Central memory CD8-positive, alpha-beta T cell (primary cell): ENCODE measurements at places on chromosomes 1 and 21.

- H3K4me1 ChIP-seq, result no peaks in the 10 kb centered on the region
- no peak overlapping the region for H3K27ac ChIP-seq
- H3K27me3 ChIP-seq, result no peaks in the 10 kb centered on the region
- peaks cover 1% of the 10 kb centered on the region for H3K36me3 ChIP-seq
- H3K4me3 ChIP-seq, result no peak overlapping the region
Measured at GRCh38 chr1:215777370-215777925, 210.3 kb downstream of the KCTD3 start.

- no peak overlapping the region for H3K4me3 ChIP-seq
- no peak overlapping the region for H3K27ac ChIP-seq
- H3K27me3 ChIP-seq, result peaks cover 3% of the 10 kb centered on the region
- peaks cover 19% of the 10 kb centered on the region for H3K4me1 ChIP-seq
- peaks cover 11% of the 10 kb centered on the region for H3K36me3 ChIP-seq
Measured at GRCh38 chr1:160103658-160104408, 5.4 kb upstream of the IGSF8 start.

DNA sequence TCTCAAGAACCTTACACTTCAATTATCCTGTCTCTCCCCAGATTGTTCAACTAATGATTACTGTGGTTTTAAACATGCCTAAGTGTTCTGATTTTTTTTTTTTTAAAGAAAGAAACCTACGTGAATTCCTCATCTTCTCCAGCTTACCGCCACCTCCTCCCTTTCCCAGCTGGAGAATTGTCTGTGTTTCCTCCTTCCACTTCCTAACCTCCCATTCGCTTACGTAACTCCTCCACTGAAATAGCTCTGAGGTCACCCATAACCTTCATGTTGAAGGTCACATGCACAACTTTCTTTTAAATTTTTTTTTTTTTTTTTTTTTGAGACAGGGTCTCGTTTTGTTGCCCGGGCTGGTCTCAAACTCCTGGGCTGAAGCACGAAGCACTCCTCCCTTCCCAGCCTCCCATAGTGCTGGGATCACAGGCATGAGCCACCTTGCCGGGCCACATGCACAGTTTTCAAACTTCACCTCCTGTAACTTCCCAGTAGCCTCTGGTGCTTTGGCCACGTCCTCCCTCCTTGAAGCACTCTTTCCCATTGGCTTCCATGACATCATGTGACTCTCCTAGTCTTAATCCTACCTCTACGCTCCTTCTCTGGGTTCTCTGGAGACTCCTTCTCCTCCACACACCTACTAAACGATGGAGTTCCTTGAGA, 9.8 kb upstream of the CAPZB start:
- peak overlapping the region; percentile 25 for H3K27ac ChIP-seq
- H3K4me3 ChIP-seq, result no peak overlapping the region
- DNase-seq, result no peak
- H3K27me3 ChIP-seq, result no peaks in the 10 kb centered on the region
- H3K4me1 ChIP-seq, result peaks cover 13% of the 10 kb centered on the region

DNA sequence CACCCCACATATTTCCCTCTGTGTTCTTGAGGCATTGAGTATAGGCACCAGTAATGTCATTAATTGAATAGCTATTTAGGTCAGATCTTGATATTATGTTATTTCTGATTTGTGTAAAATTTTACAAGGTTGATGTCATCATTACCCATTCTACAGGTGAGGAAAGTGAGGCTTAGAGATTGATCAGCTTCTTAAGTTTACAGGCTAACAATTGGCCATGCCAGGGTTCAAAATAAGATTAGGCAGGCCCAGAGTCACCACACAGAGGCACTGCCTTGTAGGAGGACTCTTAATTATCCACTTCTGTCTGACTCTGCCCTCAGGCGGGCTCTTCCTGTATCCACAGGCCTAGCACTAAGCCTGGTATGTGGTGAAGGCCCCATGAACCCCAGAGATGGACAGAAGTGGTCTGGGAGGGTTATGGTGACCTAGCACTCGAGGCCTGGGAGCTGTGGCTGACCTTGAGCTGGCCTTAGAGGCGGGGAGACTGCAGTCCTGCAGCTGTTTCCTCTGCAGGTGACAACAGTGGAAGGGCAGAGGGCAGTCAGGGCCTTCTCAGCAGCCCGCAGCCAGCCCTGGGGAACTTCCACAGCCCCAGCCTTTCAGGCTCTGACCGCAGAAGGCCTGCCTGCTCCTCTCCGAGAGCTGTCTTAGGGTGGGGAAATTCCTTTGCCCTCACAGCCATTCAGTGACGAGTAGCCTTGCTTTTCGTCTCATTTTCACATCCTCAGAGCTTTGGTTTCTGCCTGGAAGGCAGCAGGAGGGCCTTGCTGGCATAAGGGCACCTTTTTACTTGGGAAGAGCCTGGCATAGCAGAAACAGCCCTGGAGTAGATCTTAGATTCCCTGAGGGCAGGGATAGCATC, 12.2 kb downstream of the ZDHHC18 start:
- peak overlapping the region; percentile 18 for H3K4me3 ChIP-seq
- peak overlapping the region; percentile 88 for H3K27ac ChIP-seq
- peaks cover 54% of the 10 kb centered on the region for H3K36me3 ChIP-seq
- DNase-seq, result peak; percentile 42

GRCh38 chr1:163161841-163162240, 40.9 kb downstream of the RGS5 start:
- no peaks in the 10 kb centered on the region for H3K27me3 ChIP-seq
- no peak overlapping the region for H3K4me3 ChIP-seq
- no peak overlapping the region for H3K27ac ChIP-seq
- H3K36me3 ChIP-seq, result no peaks in the 10 kb centered on the region

GRCh38 chr21:33396951-33397350, 6.3 kb upstream of the IFNGR2 start:
- H3K4me3 ChIP-seq, result no peak overlapping the region
- H3K36me3 ChIP-seq, result no peaks in the 10 kb centered on the region
- no peak overlapping the region for H3K27ac ChIP-seq

GRCh38 chr1:173406783-173407230, 70.3 kb upstream of the PRDX6 start:
- no peaks in the 10 kb centered on the region for H3K27me3 ChIP-seq
- peaks cover 3% of the 10 kb centered on the region for H3K36me3 ChIP-seq
- H3K27ac ChIP-seq, result peak overlapping the region; percentile 25

- no peaks in the 10 kb centered on the region for H3K27me3 ChIP-seq
- no peaks in the 10 kb centered on the region for H3K4me1 ChIP-seq
- no peak for DNase-seq
- no peak overlapping the region for H3K27ac ChIP-seq
- H3K36me3 ChIP-seq, result no peaks in the 10 kb centered on the region
Measured at GRCh38 chr1:86409416-86410021, 13.4 kb upstream of the ODF2L start.

- H3K27me3 ChIP-seq, result no peaks in the 10 kb centered on the region
- H3K4me1 ChIP-seq, result no peaks in the 10 kb centered on the region
- DNase-seq, result no peak
- no peaks in the 10 kb centered on the region for H3K36me3 ChIP-seq
Measured at GRCh38 chr1:241888232-241888631, 40.2 kb downstream of the EXO1 start.

DNA sequence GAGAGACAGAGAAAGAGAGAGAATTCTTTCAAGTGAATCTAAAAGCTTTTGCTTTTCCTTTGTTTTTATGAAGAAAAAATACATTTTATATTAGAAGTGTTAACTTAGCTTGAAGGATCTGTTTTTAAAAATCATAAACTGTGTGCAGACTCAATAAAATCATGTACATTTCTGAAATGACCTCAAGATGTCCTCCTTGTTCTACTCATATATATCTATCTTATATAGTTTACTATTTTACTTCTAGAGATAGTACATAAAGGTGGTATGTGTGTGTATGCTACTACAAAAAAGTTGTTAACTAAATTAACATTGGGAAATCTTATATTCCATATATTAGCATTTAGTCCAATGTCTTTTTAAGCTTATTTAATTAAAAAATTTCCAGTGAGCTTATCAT, 117.6 kb downstream of the PTPRC start:
- H3K27ac ChIP-seq, result no peak overlapping the region

- H3K27ac ChIP-seq, result no peak overlapping the region
- peaks cover 25% of the 10 kb centered on the region for H3K4me1 ChIP-seq
- no peak for DNase-seq
Measured at GRCh38 chr1:200740571-200741208, 2.0 kb downstream of the CAMSAP2 start.

DNA sequence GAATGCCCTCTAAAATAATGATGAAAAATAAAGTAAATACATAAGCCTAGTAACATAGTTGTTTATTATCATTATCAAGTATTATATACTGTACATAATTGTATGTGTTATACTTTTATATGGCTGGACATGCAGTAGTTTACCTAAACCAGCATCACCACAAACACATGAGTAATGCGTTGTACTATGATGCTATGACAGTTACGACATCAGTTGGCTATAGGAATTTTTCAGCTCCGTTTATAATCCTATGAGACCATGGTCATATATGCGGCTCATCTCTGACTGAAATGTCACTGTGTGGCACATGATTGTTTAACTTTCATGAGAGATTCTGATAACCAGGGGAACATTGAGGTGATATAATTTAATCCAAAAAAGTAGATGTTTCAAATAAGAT, 352.1 kb downstream of the ST6GALNAC3 start:
- no peak for DNase-seq
- no peaks in the 10 kb centered on the region for H3K4me1 ChIP-seq
- H3K4me3 ChIP-seq, result no peak overlapping the region
- H3K27ac ChIP-seq, result no peak overlapping the region
- no peaks in the 10 kb centered on the region for H3K36me3 ChIP-seq

DNA sequence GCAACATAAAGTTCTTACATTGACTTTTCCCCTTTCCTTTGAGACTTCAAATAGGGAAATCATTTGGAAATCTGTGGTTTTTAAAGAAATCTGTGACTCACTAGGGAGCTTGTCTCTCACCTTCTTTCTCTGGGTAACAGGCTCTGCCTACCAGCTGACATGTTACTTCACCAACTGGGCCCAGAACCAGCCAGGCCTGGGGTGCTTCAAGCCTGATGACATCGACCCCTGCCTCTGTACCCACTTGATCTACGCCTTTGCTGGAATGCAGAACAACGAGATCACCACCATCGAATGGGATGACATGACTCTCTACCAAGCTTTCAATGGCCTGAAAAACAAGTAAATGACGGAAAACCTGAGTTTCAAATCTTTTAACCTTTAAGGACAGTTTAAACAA, 9.2 kb upstream of the CHIA start:
- H3K4me1 ChIP-seq, result peaks cover 10% of the 10 kb centered on the region
- no peak for DNase-seq

GRCh38 chr1:78627321-78627720, 7.1 kb downstream of the IFI44L start:
- H3K27me3 ChIP-seq, result no peaks in the 10 kb centered on the region
- no peak overlapping the region for H3K27ac ChIP-seq
- peaks cover 38% of the 10 kb centered on the region for H3K4me1 ChIP-seq
- no peak for DNase-seq
- peaks cover 1% of the 10 kb centered on the region for H3K36me3 ChIP-seq
- H3K4me3 ChIP-seq, result no peak overlapping the region

GRCh38 chr1:151542710-151543129, 2.6 kb downstream of the TUFT1 start:
- no peak overlapping the region for H3K4me3 ChIP-seq
- H3K4me1 ChIP-seq, result peaks cover 20% of the 10 kb centered on the region
- no peak for DNase-seq

GRCh38 chr1:41486371-41487125, 2.1 kb upstream of the EDN2 start:
- no peak overlapping the region for H3K27ac ChIP-seq
- H3K4me3 ChIP-seq, result no peak overlapping the region
- H3K4me1 ChIP-seq, result no peaks in the 10 kb centered on the region
- H3K36me3 ChIP-seq, result no peaks in the 10 kb centered on the region

- peaks cover 10% of the 10 kb centered on the region for H3K4me1 ChIP-seq
- no peaks in the 10 kb centered on the region for H3K27me3 ChIP-seq
- no peak overlapping the region for H3K4me3 ChIP-seq
- DNase-seq, result no peak
- H3K36me3 ChIP-seq, result peaks cover 54% of the 10 kb centered on the region
Measured at GRCh38 chr1:35173909-35174540, 18.9 kb downstream of the SFPQ start.

DNA sequence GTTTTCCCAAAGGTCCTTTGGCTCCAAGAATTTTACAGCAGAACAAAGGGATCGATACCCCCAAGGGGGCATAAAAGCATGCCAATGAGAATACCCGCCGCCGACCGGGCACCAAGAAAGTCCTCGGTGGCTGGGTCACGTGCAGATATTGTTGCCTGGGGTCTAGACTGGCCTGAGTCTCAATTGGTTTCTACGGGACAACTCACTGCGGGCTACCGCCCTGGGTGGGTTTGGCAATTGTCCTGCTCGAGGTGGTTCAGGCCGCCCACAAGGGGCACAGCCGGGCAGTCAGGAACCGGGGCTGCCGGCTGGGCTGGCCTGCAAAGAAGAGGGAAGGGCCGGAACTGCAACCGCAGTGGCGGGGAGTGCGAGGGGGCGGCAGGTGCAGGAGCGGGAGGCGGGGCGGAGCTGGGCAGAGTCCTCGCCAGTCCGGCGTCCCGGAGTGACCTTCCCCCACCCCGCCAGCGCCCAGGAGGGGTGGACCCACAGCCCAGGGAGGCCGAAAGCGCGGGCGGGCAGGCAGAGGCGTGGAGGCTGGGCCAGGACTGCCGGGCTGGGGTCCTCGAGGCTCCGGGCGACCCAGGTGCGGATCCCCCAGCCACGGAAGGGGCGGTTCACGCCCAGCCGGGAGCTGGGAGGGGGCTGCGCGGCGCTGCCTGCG, 926 bp upstream of the ATP1B1 start:
- H3K4me3 ChIP-seq, result peak overlapping the region; percentile 81
- DNase-seq, result no peak
- H3K4me1 ChIP-seq, result peaks cover 20% of the 10 kb centered on the region
- H3K27me3 ChIP-seq, result no peaks in the 10 kb centered on the region
- H3K36me3 ChIP-seq, result peaks cover 6% of the 10 kb centered on the region
- peak overlapping the region; percentile 32 for H3K27ac ChIP-seq

- H3K27ac ChIP-seq, result no peak overlapping the region
- H3K4me1 ChIP-seq, result no peaks in the 10 kb centered on the region
- no peak overlapping the region for H3K4me3 ChIP-seq
- H3K36me3 ChIP-seq, result peaks cover 5% of the 10 kb centered on the region
Measured at GRCh38 chr21:32593690-32594089, 8.4 kb upstream of the TCP10L start.

- no peak for DNase-seq
- H3K36me3 ChIP-seq, result no peaks in the 10 kb centered on the region
- H3K27ac ChIP-seq, result no peak overlapping the region
- no peak overlapping the region for H3K4me3 ChIP-seq
Measured at GRCh38 chr1:1968767-1969504, 34.6 kb downstream of the CFAP74 start.
